ENCODE measurements at places on chromosomes 4 and X.
A peak's percentile ranks its signal among the peaks of the same experiment; 100 is the strongest.

GRCh38 chrX:130637591-130637990 is 235.8 kb downstream of the RBMX2 start:
- DNase-seq = no peak

DNA sequence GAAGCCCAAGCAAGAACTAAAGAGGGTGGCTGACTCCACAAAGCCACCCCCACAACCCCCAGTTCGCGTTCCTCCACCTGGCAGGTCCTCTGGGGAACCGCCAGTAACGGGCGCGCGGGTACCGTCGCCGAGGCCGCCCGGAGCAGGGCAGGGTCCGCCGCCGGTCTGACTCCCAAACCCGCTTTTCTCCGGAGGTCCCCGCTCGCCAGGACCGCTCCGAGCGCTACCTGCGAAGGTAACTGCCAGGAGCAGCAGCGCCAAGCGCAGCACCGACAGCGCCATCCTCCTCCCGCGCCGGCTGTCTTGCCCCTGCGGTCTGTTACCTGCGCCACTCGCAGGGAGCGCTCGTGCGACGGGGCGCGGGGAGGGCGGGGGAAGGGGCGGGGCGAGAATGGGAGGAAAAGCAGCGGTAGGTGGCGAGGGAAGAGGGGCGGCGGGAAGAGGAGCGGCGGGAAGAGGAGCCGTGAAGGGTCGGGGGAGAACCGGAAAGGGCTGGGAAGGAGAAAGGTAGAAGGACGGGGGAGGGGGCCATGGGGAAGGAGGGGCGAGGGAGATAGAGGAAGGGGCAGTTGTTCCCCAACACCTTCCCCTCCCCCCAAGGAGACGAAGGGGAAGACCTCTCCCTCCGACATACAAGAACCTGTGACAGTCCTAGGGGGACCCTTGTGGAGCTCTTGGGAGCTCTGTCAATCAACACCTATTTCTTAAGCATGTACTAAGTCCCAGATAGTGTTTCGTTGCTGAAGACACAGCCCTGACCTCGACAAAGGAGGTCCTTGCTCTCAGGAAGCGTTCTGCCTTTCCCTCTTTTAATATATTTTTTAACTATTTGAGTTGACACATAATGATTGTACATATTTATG is at the start of gene SPINK2:
Gene SPINK2 (minus strand): TSS at position 321 of the 863 bp plus-strand sequence. CDS start 39 bp downstream, at position 282.
- peak; percentile 59 for DNase-seq

DNA sequence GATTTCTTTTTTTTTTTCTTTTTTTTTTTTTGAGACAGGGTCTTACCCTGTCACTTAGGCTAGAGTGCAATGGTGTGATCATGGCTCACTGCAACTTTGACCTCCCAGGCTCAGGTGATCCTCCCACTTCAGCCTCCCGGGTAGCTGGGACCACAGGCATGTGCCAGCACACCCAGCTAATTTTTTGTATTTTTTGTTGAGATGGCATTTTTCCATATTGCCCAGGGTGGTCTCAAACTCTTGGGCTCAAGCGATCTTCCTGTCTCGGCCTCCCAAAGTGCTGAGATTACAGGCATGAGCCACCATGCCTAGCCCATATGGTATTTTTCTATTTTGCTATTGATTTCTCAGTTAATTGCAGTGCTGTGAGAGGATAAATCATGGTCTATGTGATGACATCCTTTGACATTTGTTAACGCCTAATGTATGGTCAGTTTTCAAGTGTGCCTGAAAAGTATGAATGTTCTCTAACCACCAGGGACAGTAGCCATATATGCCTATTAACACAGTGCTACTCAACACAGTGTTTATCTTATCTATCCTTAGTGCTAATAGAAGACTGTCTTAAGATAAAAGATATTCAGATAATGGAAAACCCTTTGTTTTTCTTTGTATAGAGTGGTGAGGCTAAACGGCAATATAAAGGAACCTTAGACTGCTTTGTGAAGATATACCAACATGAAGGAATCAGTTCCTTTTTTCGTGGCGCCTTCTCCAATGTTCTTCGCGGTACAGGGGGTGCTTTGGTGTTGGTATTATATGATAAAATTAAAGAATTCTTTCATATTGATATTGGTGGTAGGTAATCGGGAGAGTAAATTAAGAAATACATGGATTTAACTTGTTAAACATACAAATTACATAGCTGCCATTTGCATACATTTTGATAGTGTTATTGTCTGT is 9.1 kb upstream of the HSPA4L start:
- DNase-seq = no peak

GRCh38 chrX:100643956-100644860 is at the start of gene SRPX2:
TSS of gene SRPX2 (plus strand) at chrX:100644199. CDS start at chrX:100646323, 2,124 bp downstream.
- DNase-seq = no peak

DNA sequence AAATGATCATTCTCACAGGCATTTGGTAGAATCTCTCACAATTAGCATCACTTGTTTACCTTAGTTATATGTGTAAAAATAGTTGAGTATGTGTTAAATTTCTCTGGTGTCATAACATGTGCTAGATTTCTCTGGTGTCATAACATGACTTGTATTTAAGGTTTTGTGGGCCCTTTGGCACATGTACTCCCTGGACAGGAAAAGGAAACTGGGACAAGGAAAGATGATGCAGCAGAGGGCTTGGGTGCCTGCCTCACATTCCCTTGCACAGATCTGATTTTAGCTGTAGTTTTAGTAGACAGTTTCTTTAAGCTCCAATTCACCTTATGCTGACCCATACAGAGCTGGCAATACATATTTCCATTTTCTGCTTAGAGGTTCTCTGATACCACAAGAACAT is 726.0 kb downstream of the C4orf33 start:
- no peak for DNase-seq

GRCh38 chrX:101655534-101655933 is 4.1 kb downstream of the ARMCX2 start:
- DNase-seq = no peak

DNA sequence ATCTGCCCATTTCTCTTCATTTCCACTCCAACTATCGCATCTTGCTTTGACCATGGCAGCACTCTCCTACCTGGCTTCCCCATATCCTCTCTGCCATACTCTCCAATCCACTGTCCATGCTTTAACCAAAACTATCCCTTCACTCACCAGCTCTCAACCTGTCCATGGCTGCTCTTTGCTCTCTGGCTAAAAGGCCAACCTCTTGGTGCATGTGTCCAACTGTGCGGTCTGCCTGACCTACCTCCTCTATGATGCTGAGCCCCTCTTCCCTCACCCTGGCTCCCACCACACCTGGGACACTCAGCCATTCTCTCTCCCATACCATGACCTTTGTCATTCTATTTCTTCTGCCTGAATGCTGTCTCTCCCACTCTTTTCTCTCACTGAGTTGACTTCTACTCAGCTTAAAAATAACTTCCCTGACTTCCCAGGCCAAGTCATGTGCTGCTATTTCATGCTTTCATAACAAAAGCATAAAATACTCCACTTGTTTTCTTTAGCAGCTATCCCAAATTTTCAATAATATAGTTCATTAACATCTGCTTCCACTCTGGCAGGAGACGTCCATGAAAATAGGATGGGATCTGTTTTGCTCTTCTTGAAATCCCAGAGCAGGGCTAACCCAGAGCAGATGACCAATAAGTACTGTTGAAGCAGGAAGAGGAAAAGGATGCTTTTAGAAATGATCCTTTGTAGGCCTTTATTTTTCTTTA is 29.8 kb upstream of the KLF3 start:
- no peak for DNase-seq

DNA sequence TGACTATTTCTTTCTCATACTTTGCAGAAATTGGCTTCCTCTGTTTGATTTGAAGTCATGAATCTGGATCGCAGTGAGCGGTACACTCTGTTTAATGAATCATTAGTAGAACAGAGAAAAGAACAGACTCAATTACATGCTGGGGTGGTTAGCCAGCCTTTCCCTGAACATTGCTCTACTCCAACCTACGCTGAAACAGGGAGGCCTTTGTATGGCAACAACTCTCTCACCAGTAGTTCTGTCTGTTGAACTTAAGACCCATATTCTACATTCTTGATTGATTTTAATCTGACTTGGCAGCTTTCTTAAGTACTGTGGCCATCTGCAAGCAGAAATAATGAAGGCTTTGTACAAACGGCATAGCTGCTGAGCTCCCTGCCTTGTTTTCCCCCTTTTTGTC is 19.0 kb upstream of the AP1S2 start:
- no peak for DNase-seq

DNA sequence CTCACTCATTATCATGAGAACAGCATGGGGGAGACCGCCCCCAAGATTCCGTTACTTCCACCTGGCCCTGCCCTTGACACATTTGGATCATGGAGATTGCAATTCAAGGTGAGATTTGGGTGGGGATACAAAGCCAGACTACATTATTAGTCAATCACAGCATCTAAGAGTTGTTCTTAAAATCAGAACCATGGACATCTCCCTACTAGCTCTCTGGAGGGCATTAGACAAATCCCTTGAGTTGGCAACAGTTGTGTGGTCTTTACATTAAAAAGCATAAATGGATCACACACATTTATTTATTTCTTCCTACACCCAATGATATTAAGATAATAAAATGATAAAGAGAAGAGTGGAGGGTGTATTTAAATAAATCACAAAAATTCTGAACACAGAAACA is 262.8 kb upstream of the VCX start:
- DNase-seq = no peak

GRCh38 chr4:38866973-38867477 is 581 bp upstream of the FAM114A1 start:
- DNase-seq = no peak

GRCh38 chrX:28108186-28108945 is 127.1 kb upstream of the DCAF8L1 start:
- no peak for DNase-seq

DNA sequence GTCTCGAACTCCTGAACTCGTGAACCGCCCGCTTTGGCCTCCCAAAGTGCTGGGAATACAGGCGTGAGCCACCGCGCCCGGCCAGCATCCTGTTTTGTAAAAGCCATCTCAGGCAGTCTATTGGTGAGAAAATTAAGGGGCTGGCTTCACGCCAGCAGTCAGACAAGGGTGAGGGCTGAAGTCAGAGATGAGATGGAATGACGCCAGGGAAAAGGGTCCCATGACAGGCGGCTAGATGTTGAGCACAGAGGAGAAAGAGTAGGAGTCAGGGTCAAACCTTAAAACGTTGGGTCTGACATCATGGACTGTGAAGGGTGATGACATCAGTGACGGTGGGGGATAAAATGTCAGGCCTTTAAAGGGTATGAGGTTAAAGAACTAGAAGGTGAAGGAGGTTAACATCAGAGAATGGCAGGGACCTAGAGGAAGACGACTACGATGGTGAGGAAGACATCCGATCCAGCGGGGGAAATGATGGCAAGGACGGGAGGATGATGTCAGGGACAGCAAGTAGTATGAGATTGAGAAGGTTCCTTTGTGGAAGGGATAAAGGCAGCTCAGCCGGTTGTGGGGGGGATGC is 504 bp upstream of the RBM3 start:
- DNase-seq = peak; percentile 77

GRCh38 chr4:59818656-59819055 is 1381.5 kb upstream of the ADGRL3 start:
- peak; percentile 26 for DNase-seq

GRCh38 chrX:9888953-9889470 is 78.1 kb upstream of the CLDN34 start:
- no peak for DNase-seq

DNA sequence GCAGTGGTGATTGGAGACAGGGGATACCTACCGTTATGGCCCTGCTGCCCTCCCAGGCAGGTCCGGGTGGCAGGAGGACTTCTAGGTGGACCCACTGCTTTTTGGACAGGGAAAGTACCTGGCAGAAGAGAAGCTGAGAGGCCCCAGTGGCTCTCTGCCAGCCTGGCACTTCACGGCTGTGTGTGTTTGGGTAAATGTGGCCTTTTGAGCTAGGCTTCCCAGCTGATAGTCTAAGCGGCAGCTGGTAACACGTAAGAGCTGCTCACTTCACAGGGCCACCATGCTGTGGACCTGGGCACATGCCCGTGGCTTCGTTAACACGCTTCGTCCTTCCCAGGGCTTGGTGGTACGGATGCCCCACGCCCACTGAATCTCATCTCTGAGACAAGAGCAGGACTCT is 92.0 kb upstream of the CLCN4 start:
- peak; percentile 27 for DNase-seq

- no peak for DNase-seq
Measured at GRCh38 chrX:112094729-112095128, 12.2 kb upstream of the TRPC5 start.

DNA sequence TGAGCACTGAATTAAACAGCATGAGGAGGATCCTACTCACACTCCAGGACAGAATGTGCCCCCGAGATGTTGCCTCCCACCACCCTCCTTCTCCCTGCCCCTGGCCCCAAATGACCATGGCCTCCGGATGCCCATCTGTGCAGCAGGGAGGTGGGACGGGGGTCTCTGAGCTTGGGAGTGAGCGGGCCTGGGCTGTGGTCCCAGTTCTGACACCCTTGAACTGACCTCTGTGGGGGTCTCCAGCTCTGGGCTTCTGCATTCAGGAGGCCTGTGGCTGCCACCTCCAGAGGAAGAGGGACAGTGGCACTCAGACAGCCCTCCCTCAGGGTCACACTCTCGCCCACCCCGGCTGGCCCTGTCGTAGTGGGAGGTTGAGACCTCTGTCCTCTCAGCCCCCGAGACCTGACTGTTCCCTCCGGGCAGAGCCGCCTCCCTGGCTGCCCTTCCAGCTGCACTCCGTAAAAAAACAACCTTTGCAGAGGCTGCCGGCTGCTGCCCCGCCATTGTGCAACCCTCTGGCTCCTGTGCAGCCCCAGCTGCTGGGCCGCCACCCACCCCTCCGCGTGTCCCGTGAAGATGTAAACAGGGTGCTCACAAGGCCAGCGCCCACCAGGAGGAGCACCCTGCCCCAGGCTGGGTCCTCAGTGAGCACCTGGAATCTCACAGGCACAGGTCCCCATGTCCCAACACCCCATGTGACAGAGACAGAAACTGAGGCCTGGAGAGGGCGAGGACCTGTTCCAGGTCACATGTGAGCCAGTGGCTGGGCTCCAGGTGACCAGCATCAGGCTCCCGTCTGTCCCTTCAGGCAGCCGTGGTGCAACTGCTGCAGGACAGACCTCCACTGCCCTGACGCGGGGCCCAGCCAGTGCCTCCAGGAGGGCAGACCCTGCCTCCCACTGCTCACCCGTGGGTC is 39.6 kb downstream of the HTRA3 start:
- no peak for DNase-seq

GRCh38 chr4:184833046-184833838 is 7.5 kb upstream of the ACSL1 start:
- DNase-seq = no peak

DNA sequence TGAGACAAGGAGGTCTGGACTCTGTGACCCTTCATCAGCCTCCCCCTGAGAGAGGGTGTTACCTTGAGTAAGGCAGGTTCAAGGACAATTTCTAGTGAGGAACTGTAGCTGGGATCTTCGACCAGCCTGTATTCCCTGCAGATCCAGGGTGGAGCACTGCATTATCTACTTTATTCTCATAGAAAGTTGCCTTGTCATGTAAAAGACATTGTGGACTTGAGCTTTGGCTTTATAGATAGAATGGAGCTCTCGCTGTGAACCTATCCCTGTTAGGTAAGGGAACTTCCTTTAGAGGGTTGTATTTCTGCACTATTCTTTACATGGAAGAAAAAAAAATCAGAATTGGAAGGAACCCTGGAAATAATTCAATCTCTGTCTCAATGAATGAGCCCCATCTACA is 91.4 kb downstream of the MAOA start:
- DNase-seq = no peak

- DNase-seq = no peak
Measured at GRCh38 chr4:172838111-172838510, 330.5 kb upstream of the GALNT7 start.

- DNase-seq = no peak
Measured at GRCh38 chr4:79673898-79674297, 265.9 kb upstream of the GK2 start.

GRCh38 chr4:81257816-81258215 is 42.8 kb upstream of the PRKG2 start:
- no peak for DNase-seq

Data from NCI-H2029 (cell line).